Endothelial cell of coronary artery (primary cell): ENCODE measurements at places on chromosomes 2 and 18. TPM values are rescaled to one million over a fixed set of nuclear protein-coding genes. Genes with fewer than 3 reads are reported as not detected.

Gene BOLL
- not detected in 2 replicates for total RNA-seq

Gene NOL4
- total RNA-seq: under 0.01 TPM in 1 of 2 replicates, not detected in the other

Gene PRADC1
- total RNA-seq: 13.2 and 21.0 TPM in 2 replicates

Gene PLA2R1
- total RNA-seq: 13.7 and 20.0 TPM in 2 replicates

Gene SPP2
- total RNA-seq: not detected in 2 replicates

Gene ABHD1
- total RNA-seq: under 0.01 TPM in 1 of 2 replicates, not detected in the other
